ENCODE measurements at places on chromosomes 6 and 20.

DNA sequence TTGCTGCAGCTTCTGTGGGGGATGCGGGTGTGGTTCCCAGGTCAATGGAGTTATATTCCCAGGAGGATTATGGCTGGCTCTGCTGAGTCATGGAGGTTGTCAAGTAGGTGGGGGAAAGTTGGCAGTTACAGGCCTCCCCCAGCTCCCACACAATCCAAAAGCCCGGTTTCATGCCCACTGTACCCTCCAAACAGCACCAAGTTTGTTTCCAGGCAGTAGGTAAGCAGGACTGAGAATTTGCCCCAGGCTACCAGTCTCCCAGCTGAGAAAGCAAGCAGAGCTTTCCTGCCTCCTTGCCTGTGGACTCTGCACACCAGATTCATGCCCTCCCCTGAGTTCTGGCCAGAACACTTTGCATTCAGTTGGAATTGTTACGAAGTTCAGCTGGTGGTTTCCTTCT is 578.2 kb downstream of the MEI4 start:
- DNase-seq: no peak

DNA sequence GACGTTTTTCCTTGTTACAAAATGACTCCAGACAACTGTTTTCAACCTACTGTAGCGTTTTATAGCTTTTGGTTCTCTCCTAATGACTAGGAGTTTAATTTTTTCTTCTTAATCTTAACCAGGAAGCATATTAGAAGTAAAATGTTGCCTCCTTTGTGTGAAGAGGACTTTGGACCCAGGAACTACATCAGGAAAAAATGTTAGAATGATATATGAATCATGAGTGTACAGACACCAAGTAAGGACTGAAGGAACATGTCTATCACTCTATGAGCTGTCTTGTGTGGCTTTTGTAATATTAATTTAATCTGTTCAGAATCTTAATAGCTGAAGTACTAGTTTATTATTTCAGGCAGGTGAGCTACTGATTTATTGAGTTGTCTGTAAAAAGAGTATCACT is 71.0 kb upstream of the MARCKS start:
- no peak for DNase-seq

DNA sequence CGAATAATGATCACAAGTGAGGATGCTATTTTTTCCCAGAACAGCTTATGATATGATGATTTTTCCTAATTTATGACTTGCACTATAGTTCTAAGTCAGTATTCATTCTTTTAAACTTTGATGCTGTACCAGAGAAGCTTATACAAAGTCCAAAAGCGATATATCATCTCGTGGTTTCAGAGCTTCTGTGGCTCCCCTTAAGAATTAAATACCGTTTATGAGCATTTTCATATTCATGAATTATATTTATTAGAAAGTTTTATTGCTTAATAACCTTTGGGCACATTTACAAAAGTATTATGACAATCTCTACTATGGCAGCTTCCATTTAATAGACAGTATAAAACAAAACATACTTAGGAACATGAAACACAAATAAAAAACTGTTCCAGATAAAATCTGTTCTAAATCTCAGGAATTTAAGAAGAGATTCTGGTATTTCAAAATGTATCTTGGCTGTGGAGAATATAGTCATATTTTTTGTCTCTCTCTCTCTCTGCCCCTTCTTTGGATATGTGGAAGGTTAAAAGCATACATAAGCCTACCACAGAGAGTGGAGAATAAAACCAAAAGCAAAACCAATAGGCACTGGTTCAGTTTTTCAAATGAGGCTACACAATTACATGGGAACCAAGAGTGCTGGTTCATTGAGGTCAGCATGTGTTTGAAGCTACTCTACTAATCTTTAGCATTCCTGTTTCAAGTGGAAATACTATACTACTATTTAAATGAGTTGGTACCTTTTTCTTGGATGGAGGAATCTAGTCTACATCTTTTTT is 884.5 kb upstream of the GJE1 start:
- no peak for DNase-seq

- no peak for DNase-seq
Measured at GRCh38 chr20:12354725-12355124, 437.0 kb downstream of the BTBD3 start.

GRCh38 chr6:45049188-45049843 is 278.8 kb upstream of the RUNX2 start:
- DNase-seq: no peak

GRCh38 chr20:7232796-7233195 is 465.3 kb downstream of the BMP2 start:
- no peak for DNase-seq

DNA sequence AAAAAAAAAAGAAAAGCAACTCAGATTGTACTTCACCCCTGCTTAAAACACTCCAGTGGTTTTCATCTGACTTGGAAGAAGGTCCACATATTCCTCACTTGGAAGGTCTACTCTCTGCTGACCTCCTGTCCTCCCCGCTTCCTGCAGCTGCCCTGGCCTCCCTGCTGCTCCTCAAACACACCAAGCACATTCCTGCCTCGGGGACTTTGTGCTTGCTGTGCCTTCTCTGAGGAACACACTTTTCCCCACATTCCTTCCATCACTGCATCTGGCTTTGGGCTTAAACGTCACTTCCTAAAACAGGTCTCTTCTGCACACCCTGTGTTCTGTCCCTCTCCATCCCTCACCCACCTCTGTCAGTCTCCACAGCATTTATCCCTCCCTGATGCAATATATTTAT is 4.9 kb upstream of the PDYN start:
- no peak for DNase-seq

DNA sequence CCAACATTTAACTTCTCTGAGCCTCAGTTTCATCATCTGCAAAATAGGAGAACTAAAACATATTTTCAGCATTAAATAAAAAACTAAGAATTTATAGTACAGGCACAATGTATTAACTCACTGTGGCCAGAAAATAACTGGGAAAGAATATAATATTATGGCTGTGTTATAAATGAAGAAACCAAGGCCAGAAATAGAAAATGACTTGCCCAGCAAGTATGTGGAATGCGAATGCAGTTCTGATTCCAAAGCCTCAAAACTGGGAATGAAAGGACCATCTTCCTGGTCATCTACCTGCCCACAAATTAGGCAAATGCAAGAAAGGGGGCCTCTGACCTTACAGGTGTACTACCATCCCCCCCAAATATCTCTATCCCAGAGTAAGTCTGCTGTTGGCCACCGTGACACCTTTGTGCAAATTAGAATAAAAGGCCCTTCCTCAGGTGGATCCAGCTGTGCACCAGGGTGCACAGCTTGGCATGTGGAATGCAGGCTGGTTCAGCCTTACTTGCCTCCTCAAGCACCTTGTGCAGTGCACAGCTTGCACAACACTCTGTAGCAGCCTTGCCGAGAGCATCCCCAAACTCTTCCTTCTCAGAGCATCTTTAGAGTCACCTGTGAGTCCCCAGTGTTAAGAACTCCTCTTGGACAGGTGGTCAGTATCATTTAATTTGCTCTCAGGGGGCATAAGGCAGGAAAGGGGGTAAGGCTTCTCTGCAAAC is 4.4 kb downstream of the SLC13A3 start:
- no peak for DNase-seq

GRCh38 chr6:129184808-129185366 is 301.9 kb downstream of the LAMA2 start:
- DNase-seq: no peak

GRCh38 chr6:69116658-69117057 is 481.6 kb downstream of the ADGRB3 start:
- DNase-seq: no peak

GRCh38 chr6:107801173-107801886 is 22.8 kb downstream of the SCML4 start:
- DNase-seq: no peak

GRCh38 chr6:109912118-109912517 is 66.0 kb upstream of the GPR6 start:
- no peak for DNase-seq

DNA sequence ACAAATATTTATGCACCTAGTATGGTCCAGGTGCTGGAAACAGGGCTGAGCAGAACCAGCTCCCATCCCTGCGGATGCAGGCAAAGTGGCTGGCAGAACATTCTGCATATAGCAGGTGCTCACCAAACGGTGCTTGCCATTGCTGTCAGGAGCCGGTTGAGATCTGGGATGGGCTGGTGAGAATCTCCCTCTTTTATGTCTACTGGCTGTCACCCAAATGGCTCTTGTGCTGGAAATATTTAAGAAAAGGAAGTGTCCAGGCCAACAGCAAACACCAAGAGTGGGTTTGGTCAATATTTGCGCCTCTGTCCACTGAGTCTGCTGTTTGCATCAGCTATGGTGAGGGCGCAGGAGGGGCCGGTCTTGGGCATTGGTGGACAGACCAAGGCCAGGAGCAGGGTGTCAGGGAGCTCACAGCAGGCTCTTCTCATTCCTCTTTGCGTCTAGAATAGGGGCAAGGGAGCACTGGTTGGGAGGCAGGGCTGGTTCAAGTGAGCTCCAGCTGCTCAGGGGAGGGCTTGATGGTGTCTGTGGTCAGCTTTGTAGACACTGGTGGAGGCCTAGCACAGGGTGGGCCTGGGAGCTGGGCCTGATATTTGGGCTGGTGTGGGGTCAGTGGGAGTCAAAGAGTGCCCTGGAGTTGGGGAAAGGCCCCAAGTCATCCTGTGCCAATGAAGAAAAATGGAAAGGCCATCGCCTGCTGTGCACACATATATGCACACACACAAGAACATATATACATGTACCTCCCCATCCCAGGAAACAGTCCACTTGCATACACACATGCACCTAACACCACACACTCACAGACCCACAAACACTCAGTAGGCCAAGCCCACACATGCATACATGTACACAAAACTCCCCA is 1.4 kb upstream of the BPIFB2 start:
- no peak for DNase-seq

GRCh38 chr20:43736588-43737158 is 9.9 kb upstream of the GTSF1L start:
- no peak for DNase-seq

- DNase-seq: no peak
Measured at GRCh38 chr20:58219342-58219700, 9.1 kb downstream of the ANKRD60 start.

DNA sequence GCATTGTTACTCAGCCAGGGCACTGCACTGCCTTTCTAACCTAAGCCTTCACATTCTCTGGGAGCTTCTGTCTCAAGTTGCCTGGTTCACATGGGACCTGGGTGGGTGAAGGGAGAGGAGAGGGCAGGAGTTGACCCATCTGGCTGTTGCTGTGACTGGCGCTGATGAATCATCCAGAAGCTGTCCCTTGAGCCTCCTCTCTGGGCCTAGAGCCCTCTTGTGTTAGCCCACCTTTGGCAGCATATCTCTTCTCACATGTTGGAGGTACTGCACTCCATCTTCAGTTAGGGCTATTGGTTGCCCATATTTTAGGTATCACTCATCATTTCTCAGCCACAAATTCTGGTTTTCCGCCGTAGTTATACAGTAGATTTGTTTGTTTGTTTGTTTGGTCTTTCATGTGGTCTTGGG is 19.8 kb downstream of the XRN2 start:
- no peak for DNase-seq

DNA sequence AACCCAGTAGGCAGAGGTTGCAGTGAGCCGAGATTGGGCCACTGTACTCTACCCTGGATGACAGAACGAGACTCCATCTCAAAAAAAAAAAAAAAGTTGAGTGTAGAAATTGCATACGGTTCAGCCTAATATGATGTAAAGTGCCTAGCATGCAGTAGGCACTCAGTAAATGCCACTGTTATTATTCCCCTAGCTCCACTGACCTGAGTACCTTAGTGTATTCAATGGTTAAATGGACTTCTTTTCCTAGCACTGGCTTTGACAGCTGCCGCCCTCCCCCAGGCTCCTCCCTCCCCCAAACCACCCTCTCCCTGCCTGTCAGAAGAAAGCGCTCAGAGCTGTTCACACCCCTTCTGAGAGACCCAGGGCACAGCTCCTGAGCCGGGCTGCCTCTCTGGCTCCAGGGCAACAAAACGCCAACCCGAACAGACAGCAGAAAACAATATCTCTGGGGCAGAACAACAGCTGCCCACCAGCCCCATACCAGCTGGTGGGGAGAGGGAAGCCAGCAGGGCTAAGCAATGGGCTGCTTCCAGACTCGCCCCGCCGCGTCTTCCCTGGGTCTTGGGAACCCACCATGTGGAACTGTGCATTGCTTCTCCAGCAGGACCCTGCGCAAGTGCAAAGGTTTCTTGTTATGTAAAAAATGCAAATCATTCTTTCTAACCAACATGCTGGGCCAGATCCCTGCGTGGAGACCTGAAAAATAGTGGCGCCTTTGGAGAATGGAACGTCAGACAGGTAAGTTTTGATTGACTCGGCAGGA is 4.5 kb downstream of the CPNE5 start:
- no peak for DNase-seq

GRCh38 chr6:3695065-3695817 is 56.3 kb downstream of the PXDC1 start:
- no peak for DNase-seq

DNA sequence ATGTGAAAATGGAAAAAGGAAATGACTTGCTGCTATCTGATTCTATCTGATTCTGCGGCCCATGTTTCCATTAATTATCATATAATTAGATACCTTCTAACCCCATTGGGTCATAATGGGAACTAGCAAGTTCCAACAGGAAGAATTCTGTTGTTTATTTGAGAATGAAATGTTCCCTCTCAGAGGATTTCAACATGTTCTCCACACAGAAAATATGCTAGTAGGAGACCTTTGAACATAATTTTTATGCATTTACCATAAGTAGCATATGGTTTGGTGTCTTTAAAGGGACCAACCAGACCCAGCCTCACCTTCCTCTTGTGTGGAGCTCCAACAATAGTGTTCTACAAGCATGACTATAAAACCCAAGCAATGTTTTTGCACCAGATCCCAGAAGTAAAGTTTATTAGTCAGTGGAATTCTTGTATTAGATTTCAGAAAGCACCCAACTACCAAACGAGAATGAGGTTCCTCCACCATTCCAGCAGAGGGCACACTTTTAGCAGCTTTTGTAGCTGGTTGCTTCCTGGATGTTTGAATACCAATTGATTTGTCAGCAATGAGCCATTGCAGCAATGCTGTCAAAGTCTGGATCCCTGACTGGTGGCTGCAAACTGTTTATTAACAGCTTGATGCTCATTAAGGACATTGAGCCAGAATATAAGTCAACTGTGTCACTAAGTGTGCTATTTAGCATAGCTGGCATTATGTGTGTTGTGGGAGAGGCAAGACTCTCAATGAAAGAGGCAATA is 143.6 kb upstream of the GJE1 start:
- no peak for DNase-seq

DNA sequence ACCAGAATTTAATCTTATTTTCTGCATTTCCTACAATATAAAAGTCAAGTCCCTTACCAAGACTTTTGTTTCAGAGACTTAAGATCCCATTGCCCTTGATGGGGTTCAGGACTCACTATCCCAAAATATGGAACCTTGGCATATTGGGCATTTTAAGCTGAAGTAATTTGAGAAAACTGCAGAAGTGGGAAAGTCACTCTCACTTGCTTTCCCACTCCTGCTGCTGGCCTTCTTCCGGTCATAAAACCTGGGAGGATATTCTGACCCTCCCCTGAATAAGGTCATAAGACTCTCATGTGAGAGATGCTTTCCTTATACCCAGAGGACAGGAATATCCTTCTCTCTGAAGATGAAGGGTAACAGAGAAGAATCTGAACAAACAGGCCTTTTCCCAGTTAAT is 92.8 kb upstream of the IFNGR1 start:
- no peak for DNase-seq
